ENCODE measurements at places on chromosomes 7 and 10. TPM values are rescaled to one million over a fixed set of nuclear protein-coding genes. Genes with fewer than 3 reads are reported as not detected.
A peak's percentile ranks its signal among the peaks of the same experiment; 100 is the strongest.

AKR1C8 gene
- not detected for total RNA-seq

PILRB gene
- 10.0 TPM for total RNA-seq

DNA sequence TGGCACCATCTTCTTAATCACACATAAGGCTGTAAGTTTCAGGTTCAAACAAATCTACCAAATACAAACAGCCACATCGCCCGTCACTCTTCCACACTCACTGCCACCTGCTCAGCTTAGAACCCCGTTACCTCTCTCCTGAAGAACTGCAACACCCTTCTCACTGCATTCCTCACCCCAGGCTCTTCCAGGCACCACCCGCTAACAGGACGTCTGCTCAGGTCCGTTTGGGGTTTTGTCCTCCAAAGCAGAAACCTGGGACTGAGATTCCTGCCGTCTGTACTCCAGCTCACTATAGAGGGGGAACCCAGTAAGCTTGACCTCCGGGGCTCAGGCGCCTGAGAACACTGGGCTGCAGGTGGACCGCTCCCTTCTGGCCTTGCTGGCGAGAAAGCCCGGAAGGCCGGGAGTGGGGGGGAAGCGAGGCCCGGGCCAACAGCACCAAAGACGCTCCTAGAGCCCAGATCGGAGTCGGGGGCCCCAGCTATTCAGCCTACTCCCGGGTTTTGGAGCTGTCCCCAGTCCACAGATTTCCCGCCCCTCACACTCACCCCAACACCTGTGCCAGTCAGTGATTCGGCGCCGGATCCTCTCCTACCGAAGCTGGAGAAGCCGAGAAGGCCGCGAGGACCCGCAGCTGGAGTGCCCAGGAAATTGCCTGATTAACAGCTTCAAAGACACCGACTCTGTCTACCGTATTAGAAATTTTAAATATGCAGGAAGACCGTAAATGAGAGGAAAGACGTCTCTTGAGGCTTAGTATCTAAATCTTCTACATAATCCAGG is at the start of gene AP3M1:
Gene AP3M1 (minus strand): TSS at position 625 of the 786 bp plus-strand sequence. CDS start 12,449 bp downstream, outside the sequence.
- no peak for DNase-seq

DNA sequence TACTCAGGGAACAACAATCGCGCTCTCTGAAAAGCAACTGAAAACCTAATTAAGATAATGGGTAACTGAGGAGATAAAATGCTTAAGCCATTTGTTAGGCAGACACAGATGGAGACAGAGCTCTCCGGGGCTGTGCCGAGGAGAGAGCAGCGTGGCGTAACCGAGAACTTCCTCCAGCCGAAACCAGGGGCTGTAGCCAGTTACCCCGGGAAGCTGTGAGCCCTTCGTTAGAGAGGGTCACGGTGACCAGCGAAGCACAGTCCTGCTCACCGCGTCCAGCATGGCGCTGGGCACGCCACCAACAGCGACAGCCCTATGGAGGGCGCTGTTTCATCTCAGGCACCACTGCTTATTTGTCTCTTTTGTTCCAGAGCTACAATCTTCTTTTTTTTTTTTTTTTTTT is 16.1 kb downstream of the PAPOLB start:
- no peak for DNase-seq

DNA sequence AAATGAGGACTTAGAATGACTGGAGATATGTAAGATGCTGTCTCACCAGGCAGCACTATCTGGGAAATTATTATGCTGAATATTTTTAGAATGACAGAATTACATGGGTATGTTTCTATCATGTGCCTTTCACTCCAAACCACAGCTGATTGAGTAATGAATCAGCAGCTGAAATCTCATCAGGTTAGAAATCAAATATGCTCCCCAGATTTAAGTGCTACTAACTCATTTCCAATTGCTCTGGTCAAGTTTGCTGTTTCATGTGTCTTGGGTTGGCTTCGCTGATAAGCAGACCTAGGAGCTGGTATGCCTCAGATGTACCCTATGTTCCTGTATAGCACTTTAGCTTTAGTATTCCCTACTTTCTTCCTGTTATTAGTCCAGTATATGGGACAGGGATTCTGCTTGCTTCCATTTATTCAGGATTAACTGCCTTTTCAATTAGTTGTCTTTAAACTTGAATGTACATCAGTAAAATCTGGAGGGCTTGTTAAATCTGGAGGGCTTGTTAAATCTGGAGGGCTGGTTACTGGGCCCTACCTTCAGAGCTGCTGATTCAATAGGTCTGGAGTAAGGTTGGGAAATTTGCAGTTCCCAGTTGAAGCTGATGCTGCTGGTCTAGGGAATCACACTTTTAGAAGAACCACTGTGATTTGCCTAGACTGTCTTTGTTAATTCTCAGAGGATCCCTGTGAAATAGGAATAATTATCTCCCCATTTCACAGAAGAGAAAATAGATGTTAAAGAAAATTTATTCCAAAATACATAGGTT is 172.9 kb downstream of the DKK1 start:
- peak; percentile 75 for DNase-seq

- DNase-seq = no peak
Measured at GRCh38 chr7:151784853-151785680, 91.8 kb downstream of the PRKAG2 start.

GRCh38 chr10:132679217-132679595 is 106.7 kb downstream of the NKX6-2 start:
- DNase-seq = no peak

- DNase-seq = peak; percentile 39
Measured at GRCh38 chr10:11742009-11742778, at the start of gene ECHDC3. TSS of gene ECHDC3 (plus strand) at chr10:11742382. CDS start at chr10:11742577, 195 bp downstream.

- DNase-seq = no peak
Measured at GRCh38 chr7:115066050-115066449, 144.2 kb downstream of the MDFIC start.

DNA sequence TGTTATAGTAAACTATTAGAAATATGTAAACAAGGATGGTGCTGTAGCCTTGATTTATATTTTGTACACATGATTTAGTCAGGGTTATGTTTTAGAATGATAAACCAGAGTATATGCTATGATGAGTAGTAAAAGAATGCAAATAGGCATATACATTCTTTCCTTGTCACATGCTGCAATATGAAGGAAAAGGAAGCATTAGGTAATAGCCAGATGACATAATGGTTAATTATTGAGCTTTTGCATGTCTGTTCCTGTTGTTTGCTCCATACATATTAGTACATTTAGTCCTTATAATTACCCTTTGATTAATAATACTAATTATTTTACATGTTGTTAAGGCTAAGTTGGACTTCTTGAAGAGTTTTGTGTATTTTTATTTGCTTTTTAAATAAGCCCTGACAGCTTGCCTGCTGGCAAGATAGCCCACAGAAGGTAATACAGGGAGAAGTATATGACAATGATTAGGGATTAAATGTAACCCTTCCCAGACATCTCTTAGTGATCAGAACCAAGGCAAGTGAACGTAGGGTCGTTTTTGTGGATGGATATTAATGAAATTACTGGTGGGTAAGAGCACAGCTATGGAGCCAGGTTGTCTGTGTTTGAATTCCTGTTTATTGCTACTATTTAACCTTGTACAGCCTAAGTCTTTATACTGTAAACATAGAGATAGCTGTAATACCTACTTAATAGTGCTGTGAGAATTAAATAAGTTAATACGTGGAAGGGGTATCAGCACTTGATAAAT is 68.4 kb downstream of the PHTF2 start:
- DNase-seq = peak; percentile 86

GRCh38 chr7:158110661-158111048 is 477.0 kb downstream of the PTPRN2 start:
- no peak for DNase-seq

- no peak for DNase-seq
Measured at GRCh38 chr7:99008181-99008631, 129.9 kb downstream of the TRRAP start.

- DNase-seq = peak; percentile 37
Measured at GRCh38 chr10:24209946-24210491, 1.1 kb downstream of the KIAA1217 start.

DNA sequence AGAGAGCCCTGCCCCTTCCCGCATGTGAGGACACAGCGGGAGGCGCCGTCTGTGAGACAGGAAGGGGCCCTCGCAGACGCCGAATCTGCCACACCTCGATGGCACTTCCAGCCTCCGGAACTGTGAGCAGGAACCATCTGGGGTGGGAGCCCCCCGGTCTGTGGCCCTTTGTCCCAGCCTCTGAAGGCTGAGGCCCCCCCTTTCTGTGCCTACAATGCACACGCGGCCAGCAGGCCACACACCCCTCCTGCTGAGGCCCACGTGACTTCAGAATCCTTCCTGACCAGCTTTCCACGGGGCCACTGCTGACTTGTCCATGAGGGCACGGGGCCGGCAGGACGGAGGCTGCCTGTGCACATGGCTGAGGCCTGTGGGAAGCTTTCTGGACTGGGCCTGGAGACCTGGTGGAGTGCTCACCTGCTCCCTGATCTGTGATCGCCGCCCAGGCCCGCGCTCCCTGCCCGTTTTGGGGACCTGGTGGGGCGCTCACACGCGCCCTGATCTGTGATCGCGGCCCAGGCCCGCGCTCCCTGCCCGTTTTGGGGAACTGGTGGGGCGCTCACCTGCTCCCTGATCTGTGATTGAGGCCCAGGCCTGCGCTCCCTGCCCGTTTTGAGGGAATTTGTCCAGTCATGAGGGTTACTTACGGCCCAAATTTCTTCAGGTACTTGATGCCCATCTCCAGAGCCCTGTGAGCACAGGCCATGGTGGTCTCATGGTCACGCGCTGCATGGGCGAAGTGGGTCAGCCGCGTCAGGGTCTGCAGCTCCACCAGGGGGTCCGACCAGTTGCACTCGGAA is 34.3 kb downstream of the CFAP46 start:
- DNase-seq = no peak

DNA sequence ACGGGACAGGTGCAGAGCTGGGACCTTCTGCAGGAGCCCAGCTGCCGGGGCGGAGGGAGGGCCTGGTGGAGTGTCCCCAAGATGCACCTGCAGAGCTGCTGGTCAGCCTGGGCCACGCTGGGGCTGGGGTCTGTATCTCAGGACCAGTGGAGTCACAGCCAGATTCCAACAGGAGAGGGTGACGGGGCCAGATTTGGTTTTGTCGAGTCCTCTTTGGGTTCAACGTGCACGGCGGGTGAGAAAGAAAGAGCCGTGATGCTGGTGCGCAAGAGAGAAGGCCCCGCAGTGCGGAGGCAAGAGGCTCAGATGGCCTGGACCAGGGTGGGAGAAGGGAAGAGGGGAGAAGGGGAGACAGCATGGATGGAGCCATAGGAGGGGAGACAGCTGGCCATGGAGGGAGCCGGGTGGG is 462.9 kb downstream of the PTPRN2 start:
- no peak for DNase-seq

DNA sequence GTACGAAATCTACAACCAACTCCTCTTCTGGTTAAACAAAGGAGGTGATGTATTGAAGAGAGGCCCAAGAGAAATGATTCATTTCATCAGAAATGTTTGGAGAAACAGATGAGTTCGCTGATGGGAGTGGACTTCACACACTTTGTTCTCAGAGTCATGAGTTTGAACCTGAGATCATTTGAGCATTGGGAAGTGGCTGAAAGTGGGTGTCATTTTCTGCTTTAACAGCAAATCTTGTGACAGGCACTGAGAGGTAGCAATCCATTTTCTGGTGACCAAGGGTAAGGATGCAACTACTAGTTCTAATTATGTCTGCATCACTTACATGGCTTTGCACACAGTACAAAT is 51.4 kb downstream of the RBM20 start:
- DNase-seq = no peak

Data from fibroblast of villous mesenchyme (primary cell).